Activated CD4-positive, CD25-positive, alpha-beta regulatory T cell (primary cell): ENCODE measurements at places on chromosomes 13 and 19.

DNA sequence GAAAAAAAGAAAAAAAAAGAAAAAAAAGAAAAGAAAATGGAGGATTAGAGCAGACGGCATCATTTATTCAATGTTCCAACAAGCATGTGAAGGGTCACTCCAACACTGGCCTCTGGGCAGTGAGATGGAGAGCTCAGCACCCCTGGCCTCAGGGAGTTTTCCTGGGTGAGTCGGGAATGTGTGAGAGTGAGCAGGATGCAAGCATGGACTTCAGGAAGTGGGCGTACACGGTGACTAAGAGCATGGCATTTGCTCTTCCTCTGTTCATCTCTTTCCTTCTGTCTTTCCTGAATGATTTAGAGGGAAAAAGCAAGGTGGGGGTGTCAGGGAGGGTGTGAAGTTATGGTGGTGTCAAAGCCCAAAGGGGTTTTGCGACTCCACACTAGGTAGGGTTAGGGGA is 682 bp upstream of the CABP5 start:
- DNase-seq = no peak

DNA sequence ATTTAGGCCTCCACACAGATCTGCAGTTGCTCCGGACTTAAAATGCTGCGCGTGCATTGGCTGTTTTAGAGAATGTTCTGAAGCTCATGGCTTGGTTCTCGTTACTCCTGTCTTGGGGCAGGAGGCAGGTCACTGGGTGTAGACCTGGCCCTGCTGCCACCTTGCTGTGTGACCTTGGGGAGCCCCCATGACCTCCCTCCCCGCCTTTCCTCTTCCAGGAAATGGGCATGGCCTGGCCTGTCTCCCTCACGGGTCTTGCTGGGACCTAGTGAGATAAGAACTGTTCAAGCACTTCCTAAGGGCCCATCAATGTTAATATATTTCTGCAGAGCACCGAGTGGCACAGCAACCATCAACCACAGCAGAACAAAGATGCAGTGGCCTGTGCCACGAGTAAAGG is 49.4 kb downstream of the KLF2 start:
- DNase-seq = no peak

GRCh38 chr19:35717665-35718344 is at the start of gene KMT2B:
Gene KMT2B (plus strand): TSS chr19:35718003. CDS start chr19:35718019, 16 bp downstream.
- no peak for DNase-seq

DNA sequence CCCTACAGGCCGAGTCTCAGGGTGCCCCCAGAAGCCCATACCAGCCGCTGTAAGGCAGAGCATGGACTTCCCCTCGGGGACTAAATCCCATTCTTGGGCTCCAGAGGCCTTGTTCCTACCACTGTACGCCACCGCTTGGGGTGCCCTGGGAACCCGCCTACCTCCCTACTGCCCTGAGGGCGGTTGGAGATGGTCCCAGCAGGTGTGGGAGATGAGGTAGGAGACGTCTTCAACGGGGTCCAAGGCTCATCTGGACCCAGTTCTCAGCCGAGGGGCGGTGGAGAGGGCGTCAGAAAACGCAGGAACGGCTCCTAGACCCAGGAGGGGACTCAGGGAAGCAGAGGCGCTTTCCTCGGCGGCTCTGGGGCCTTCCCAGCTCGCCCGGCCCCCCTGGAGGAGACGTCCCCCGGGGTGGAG is 833 bp upstream of the ZIK1 start:
- no peak for DNase-seq

DNA sequence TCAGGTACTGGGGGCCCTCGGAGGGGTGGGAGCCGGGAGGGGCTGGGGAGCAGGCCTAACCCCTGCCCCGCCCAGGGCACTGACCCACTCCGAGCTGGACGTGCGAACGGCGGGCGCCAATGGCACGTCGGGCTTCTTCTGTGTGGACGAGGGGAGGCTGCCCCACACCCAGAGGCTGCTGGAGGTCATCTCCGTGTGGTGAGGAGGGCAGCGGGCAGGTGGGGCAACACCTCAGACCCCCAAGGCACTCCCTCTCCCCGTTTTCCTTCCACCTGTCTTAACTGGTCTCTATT is 18.2 kb downstream of the HPN start:
- no peak for DNase-seq

- DNase-seq = no peak
Observed at GRCh38 chr13:100892981-100893380, 218.4 kb upstream of the TMTC4 start.

DNA sequence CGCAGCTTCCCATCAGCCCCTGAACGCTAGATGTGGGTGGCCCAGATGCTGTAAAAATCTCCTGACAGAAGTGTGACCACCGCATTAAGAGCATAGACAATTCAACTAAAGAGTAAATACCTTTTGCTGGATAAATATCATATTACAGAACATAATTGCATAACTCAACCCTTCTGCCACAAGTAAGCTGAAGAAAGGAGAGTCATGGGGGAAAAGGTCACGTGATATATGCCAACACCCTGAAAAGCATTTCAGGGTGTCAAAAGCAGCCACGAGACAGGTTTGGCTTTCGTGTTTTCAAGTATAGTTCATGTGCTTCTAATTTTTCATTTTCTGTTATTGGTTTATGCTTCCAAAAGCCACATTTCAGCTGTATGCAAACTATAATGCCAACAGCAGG is 71.3 kb downstream of the LHFPL6 start:
- DNase-seq = no peak

DNA sequence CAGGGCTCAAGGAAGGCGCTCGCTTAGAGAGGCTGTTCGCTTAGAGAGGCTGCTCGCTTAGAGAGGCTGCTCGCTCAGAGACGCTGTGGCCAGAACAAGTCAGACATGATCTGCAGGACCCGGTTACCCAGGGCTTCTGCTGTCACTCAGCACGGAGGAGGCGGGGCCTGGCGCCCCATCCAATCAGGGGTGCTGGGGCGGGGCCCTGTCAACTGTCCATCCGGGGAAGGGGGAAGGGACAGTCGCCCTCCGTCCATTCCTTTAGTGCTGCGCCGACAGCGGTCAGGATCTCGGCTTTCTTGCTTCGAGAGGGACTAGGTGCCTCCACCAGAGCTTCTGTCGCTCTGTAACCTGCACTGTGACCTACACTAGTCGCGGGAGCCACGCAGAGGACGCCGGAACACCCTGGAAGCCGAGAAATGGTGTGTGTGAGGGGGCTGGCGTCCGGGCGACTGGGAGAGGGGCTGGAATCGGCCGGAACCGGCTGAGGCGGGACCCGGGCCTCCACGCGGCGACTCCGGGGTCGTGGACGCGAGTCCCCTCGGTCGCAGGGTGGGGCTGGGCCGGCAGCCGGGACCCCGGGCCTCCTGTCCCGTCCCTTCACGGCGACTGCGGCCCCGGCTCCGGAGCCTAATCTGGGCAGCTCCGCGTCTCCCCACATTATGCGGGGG is at the start of gene ZNF440:
Gene ZNF440, plus strand, starts transcription at position 245 of the 671 bp plus-strand sequence. Its CDS starts 175 bp downstream, at position 420.
- peak; percentile 67 for DNase-seq

DNA sequence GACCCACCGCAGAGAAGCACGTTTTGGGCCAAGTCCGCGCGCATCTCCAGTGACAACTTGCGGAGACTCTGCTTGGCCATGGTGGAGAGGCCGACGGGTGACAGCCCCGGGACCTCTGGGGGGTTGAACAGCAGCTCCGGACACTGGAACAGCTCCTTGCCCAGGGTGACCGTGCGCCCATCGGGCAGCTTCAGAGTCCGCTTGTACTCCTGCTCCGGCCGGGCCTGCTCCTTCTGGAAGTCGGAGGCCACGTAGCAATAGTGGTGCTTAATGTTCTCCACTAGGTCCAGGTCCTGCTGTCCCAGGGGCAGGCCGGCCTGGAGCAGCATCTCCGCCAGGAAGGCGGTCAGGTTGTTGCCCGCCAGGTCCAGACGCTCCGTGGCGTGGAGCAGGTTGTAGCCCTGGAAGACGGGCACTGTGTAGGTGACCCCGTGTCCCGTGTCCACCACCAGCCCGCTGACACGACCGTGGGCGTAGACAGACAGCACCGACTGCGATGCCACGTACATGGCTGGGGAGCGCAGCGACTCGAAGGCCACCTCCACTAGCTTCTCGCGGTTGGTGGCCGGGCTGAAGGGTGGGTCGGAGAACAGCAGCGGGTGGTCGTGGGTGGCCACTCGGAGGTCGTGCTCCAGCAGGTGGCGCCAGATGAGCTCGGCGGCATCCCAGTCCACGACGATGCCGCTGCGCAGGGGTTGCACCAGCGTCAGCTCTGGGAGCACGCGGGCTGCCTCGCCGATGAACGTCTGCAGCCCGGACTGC is 743 bp downstream of the ACTL9 start:
- DNase-seq = no peak

DNA sequence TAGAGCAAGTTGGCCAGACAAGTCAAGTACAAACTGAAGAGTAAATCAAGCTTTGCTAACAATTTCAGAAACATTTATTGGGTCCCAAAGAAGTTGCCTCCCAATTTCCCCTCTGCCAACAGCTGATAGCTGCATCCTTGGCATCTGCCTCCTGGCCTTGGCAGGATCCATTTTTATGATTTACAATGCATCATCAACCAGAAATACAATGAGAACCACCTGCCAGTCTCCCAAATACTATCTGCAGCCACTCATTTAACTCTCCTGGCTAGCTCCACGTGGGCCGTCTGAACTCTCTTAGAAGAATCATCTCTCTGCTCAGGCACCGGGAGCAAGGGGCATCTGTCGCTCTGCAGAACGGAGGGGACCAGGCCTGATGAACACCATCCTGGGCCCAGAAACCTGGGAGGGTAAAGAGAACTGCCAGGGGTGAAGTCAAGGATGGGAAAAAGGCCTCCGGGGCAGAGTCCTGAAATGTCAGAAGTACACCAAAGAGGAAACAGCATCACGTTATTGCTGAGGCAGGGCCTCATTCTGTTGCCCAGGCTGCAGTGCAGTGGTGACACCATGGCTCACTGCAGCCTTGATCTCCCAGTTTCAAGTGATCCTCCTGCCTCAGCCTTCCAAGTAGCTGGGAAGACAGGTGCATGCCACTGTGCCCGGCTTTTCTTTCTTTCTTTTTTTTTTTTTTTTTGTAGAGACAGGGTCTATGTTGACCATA is 2.6 kb downstream of the LONP1 start:
- DNase-seq = no peak

DNA sequence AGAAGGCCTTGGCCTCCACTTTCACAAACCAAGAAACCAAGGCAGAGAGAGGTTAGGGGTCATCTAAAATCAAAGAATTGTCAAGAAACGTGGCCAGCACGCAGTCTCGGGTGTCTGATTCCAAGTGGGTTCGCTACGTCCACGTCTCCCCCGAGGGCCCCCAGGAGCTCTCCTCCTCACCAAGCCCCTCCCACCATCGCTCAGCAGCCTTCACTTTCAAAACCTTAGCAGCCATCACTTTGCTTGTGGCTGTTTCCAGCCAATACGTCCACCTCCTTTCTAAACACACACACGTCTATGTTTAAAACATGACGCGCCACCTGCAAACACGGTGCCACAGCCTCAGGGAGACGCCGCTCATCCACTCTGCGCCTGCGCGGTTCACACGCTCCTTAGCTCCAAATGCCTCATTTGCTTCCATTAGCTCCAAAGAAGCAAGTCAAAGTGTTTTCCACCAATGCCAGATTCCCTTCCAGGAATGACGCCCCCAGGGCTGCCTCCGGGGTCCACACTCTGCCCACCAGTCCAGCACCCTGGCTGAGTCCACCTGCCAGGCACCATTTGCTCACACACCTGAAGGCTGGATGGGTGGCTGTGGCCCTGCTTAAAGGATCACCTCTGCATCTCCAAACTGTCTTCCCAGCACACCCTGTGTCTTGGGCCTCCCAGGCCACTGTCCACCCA is 5.5 kb downstream of the RASA3 start:
- DNase-seq = no peak

- DNase-seq = no peak
Observed at GRCh38 chr13:44300895-44301638, 72.6 kb upstream of the SERP2 start.

DNA sequence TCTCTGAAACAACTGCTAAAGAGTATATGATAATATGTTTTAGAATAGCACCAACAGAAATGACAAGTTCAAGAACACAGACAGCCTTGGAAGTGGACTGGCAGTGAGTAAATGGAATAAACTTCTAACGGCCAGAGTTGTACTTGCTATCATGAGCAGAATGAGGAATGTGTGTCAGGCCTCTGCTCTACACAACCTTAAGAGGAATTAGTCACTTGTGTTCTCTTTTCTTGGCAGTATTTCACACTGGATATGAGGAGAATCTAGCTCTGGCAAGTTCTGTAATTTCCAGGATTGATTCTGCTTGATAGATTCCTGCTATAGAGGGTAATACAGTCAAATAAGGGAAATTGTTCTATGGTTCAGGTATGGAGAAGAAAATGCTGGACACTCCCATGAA is 757.3 kb downstream of the EFNB2 start:
- DNase-seq = no peak

GRCh38 chr13:113365583-113365970 is 1.6 kb upstream of the GRTP1 start:
- DNase-seq = no peak

- DNase-seq = no peak
Observed at GRCh38 chr13:31456056-31456455, 256.3 kb downstream of the B3GLCT start.

GRCh38 chr13:29693275-29693945 is 97.9 kb upstream of the SLC7A1 start:
- DNase-seq = no peak

DNA sequence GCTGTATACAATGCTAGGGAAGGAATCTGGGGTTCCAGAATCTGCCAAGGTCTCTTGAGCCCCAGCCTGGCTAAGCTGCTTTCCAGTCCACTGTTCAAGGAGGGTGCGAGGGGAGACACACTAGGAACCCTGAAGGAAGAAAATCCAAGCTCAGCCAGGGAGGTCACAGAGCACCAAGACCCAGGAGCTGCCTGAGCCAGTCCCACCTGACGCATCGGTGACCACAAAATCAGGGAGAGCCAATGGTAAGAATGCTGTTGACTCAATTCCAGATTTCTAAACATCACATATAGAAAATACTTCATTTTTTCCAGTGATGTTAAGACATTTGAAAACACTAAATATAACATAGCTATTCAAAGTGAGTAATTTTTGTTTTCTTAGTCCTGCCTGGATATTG is 50.1 kb downstream of the CEP89 start:
- no peak for DNase-seq

GRCh38 chr13:20401931-20402856 is 123.5 kb downstream of the CRYL1 start:
- no peak for DNase-seq

DNA sequence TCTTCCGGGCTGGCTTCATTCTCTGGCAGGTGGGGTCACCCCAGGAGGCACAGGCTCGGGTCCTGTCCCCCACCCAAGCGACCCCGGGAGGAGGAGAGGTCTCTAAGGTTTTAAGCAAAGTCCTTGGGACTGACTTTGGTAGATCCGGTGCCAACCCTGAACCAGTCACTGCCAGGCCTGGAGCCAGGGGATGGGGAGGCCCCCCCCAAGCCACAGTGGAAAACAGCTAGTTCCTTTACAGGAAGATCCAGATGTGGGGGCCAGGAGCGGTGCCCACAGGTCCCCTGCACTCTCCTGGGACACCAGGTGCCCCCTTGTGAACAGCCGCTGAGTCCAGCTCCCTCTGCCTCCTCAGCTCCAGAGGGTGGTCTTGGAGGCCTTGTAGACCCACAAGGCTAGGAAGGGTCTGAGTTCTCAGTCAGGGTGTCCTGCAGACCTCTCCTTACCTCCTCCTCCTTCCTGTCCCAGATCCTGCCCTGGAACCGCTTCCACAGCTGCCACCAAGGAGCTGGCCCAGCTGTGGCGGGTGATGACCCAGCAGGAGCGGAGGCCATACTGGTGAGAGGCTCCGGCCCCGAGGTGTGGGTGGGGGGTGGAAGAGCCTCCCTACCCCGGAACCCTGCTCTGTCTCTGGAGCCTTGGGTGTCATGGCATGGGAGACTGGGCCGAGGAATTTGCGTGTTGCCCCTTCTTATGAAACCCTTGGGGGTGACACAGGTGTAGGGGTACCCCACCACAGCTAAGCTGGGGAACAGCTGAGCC is 6.0 kb downstream of the SIX5 start:
- DNase-seq = no peak

- DNase-seq = no peak
Observed at GRCh38 chr19:38944981-38945506, 14.3 kb downstream of the MRPS12 start.
